IPS DF 6.9 (cell line): ENCODE measurements at places on chromosomes 1 and 21.

DNA sequence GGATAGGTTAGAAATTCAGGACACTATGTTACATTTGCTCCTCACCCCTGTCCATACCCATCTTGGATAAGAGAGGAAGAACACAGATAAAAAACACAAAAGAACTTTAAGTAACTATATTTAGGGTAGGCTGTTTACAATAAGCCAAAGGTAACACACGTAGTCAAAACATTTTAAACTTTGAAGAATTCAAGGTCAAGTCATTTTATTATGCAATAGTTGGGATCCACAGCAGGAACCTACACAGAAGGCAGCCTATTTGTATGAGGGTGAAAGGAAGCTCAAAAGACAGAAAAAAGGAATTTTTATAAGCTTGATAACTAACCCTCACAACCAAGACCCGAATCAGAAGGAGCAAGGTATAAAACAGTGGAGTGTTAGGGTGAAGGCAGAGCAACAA, 89.6 kb downstream of the ZSWIM5 start:
- no peak overlapping the region for H3K4me3 ChIP-seq
- DNase-seq, result no peak
- H3K36me3 ChIP-seq, result no peaks in the 10 kb centered on the region
- no peaks in the 10 kb centered on the region for H3K4me1 ChIP-seq

DNA sequence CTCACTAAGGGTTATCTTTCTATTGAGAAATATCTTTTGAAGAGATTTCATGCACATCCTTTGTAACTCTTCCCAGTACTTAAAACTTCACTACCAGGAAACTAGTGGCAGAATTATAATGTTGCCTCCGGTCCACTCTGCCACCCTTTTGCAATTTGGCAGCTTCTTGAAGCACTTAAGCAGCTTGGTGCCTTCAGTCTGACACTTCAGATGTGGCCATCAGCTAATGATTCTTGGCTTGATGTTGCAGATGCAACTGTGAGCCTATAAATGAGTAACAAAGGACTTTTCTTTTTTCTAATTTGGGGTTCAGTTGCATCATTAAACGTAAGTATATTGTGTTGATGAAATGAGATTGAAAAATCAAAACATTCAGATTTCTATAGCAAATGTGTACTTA, 187.5 kb upstream of the C21orf91 start:
- no peaks in the 10 kb centered on the region for H3K4me1 ChIP-seq
- no peaks in the 10 kb centered on the region for H3K36me3 ChIP-seq
- no peak overlapping the region for H3K27ac ChIP-seq

DNA sequence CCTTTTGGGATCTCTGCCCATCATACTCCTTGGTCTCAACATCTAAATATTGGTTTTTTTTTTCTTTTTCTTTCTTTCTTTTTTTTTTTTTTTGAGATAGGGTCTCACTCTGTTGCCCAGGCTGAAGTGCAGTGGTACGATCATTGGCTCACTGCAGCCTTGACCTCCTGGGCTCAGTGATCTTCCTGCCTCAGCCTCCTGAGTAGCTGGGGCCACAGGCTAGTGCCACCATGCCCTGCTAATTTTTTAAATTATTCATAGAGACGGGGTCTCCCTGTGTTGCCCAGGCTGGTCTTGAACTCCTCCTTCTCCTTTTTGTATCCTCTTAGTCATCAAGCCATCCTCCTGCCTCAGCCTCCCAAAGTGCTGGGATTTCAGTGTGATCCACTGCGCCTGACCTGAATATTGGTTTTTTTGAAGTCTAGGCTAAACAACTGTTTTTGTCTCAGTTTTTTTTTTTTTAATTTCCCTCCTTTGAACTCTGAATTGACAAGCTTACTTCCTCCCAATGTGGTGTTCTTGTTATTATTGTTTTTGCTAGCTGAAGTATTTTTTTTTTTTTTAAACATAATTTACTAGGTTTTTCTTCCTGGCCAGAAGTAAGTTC, 30.9 kb downstream of the MAPKAPK2 start:
- H3K27me3 ChIP-seq, result no peaks in the 10 kb centered on the region
- no peaks in the 10 kb centered on the region for H3K4me1 ChIP-seq
- H3K4me3 ChIP-seq, result no peak overlapping the region
- no peak for DNase-seq

DNA sequence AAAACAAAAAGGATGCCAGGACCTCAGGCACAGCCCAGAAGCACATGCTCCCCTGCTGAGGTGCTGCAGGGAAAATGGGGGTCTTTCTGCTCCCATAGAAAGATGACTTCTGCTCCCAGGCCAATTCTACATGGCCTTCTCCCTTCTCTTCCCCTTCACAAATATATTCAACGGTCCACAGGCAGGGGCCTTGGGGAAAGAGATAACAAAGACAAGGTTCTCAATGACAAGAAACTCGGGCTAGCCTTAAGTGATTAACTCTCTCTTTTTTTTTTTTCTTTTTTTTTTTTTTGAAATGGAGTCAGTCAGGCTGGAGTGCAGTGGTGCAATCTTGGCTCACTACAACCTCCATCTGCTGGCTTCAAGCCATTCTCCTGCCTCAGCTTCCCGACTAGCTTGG, 54.2 kb downstream of the H3-3A start:
- H3K27ac ChIP-seq, result no peak overlapping the region
- no peak overlapping the region for H3K4me3 ChIP-seq
- H3K4me1 ChIP-seq, result peaks cover 3% of the 10 kb centered on the region
- no peaks in the 10 kb centered on the region for H3K36me3 ChIP-seq
- DNase-seq, result no peak

DNA sequence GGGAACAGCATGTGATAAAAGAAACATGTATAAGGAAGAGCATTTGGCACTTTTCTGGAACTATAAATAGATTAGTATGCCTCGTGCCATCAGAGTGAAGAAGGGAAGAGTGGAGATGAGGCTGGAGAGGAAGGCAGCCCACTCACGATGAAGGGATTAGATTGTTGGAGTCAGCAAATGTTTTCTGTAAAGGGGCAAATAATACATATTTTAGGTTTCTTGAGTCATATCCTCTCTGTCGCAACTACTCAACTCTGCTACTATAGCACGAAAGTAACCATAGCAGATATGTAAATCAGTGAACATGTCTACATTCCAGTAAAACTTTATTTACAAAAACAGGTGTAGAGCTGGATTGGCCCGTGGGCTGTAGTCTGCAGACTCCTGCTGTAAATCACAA, 147.8 kb downstream of the TENT5C start:
- no peak for DNase-seq
- no peak overlapping the region for H3K4me3 ChIP-seq
- H3K27ac ChIP-seq, result no peak overlapping the region
- H3K4me1 ChIP-seq, result no peaks in the 10 kb centered on the region

- no peaks in the 10 kb centered on the region for H3K36me3 ChIP-seq
- no peaks in the 10 kb centered on the region for H3K27me3 ChIP-seq
- no peaks in the 10 kb centered on the region for H3K4me1 ChIP-seq
- H3K27ac ChIP-seq, result no peak overlapping the region
Measured at GRCh38 chr21:36757196-36757595, 58.3 kb downstream of the SIM2 start.

GRCh38 chr1:119372503-119373086, 4.0 kb downstream of the HAO2 start:
- peaks cover 1% of the 10 kb centered on the region; the same call in 1 of the 2 replicates for H3K4me1 ChIP-seq
- no peaks in the 10 kb centered on the region for H3K36me3 ChIP-seq
- H3K4me3 ChIP-seq, result no peak overlapping the region

GRCh38 chr1:203598752-203599151, 27.9 kb upstream of the ATP2B4 start:
- H3K27me3 ChIP-seq, result no peaks in the 10 kb centered on the region
- H3K27ac ChIP-seq, result no peak overlapping the region
- H3K36me3 ChIP-seq, result no peaks in the 10 kb centered on the region
- no peak overlapping the region for H3K4me3 ChIP-seq
- H3K4me1 ChIP-seq, result peaks cover 7% of the 10 kb centered on the region; the same call in 1 of the 2 replicates

- no peaks in the 10 kb centered on the region for H3K36me3 ChIP-seq
- DNase-seq, result no peak
- no peak overlapping the region for H3K4me3 ChIP-seq
- no peak overlapping the region for H3K27ac ChIP-seq
Measured at GRCh38 chr1:34070201-34070836, 94.7 kb downstream of the CSMD2 start.

- no peak overlapping the region for H3K4me3 ChIP-seq
- no peaks in the 10 kb centered on the region for H3K4me1 ChIP-seq
- no peaks in the 10 kb centered on the region for H3K27me3 ChIP-seq
- no peak for DNase-seq
- no peaks in the 10 kb centered on the region for H3K36me3 ChIP-seq
Measured at GRCh38 chr1:221793439-221794078, 51.7 kb upstream of the DUSP10 start.

DNA sequence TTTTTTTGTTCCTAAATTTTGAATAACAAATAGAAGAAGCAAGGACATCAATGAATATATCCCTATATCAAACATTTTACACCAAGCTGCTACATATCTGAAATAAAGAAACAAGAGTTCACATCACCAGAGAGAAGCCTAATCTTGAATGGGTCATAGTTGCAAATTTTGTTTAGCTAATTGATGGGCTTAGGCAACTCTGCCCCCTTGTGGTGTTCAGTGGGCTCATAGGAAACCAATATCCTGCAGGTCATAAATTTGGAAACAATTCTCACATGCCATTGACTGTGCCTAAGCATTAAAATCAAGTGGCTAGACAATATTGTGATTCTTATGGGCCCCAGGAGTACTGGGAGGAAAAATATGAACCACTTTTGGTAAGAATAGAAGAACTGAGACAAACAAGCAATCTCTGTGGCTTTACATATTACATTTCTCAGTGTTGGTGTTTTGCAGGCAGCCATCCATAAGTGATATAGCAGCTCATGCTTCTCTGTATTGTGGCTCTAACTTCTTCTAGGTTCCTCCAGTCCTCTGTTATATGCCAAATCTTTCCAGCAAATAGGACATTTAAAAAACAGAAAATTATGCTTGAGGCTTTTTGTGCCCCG, 1262.8 kb upstream of the PRMT6 start:
- no peaks in the 10 kb centered on the region for H3K36me3 ChIP-seq
- DNase-seq, result peak; percentile 25
- no peak overlapping the region for H3K4me3 ChIP-seq
- H3K4me1 ChIP-seq, result no peaks in the 10 kb centered on the region

GRCh38 chr1:2607641-2608091, 21.1 kb downstream of the PRXL2B start:
- H3K36me3 ChIP-seq, result no peaks in the 10 kb centered on the region; the same call in 1 of the 2 replicates
- H3K4me3 ChIP-seq, result no peak overlapping the region
- no peaks in the 10 kb centered on the region for H3K27me3 ChIP-seq
- H3K27ac ChIP-seq, result no peak overlapping the region
- H3K4me1 ChIP-seq, result no peaks in the 10 kb centered on the region

- no peak for DNase-seq
- no peaks in the 10 kb centered on the region for H3K4me1 ChIP-seq
- H3K36me3 ChIP-seq, result no peaks in the 10 kb centered on the region
- no peaks in the 10 kb centered on the region for H3K27me3 ChIP-seq
Measured at GRCh38 chr1:15704526-15705183, 20.5 kb downstream of the PLEKHM2 start.

DNA sequence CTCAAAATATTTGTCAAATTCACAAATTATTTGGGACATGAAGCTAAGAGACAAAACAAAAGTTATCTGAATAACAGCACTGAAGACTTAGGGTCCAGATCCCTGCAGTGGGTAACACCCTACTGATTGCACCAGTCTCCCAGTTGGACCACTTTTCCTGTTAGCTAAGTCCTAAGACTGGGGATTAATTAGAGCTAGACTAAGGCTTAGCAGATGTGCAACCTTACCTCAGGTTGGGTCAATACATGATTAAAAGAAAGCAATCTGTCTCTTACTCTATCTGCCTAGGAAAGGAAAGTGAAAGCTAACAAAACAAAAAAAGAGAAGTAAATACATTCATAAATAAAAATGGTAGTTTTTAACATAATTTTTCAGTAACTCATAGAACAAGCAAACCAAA, 737.2 kb upstream of the CHRM3 start:
- DNase-seq, result no peak
- no peak overlapping the region for H3K4me3 ChIP-seq

DNA sequence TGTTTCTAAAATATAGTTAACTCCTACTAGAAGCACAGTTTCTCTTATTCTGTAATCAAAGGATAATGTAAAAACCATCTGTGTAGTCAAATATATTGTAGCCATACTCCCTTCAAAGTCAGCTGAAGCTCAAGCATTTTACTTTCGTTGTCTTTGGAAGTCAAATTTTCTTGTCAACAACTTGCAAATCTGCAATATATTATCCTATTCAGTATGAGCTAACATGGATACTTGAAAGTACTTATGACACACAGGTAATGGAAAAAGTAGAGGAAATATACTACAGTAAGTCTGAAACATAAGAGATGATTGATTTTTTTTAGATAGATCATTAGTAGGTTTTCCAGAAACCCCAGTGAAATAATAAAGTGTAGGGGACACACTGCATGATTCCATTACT, 121.5 kb downstream of the COL24A1 start:
- DNase-seq, result no peak
- H3K4me3 ChIP-seq, result no peak overlapping the region
- no peaks in the 10 kb centered on the region for H3K27me3 ChIP-seq
- H3K27ac ChIP-seq, result no peak overlapping the region
- H3K36me3 ChIP-seq, result no peaks in the 10 kb centered on the region
- H3K4me1 ChIP-seq, result no peaks in the 10 kb centered on the region

DNA sequence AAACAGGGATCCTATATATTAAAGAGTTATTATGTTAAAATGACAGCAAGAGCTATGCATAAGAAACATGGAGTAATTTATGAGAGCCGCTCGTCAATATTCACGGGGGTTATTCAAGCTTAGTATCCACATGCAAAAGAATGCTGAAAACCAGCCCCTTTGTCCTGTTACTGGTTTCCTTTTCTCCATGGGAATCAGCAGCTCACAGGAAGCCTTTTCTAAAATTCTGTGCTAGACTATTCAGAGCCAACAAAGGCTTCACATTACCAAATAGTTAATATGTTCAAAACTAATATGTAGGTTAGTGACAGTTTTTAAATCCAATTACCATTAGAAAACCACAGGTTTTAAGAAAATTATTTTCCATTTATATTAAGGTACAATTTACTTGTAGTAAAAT, 225.6 kb upstream of the MAP1LC3C start:
- H3K27ac ChIP-seq, result no peak overlapping the region
- no peaks in the 10 kb centered on the region for H3K27me3 ChIP-seq
- no peak for DNase-seq
- H3K4me3 ChIP-seq, result no peak overlapping the region
- H3K36me3 ChIP-seq, result no peaks in the 10 kb centered on the region

GRCh38 chr21:42665026-42665425, 11.6 kb downstream of the PDE9A start:
- H3K36me3 ChIP-seq, result peaks cover 14% of the 10 kb centered on the region
- H3K27ac ChIP-seq, result no peak overlapping the region
- H3K4me3 ChIP-seq, result no peak overlapping the region
- DNase-seq, result no peak
- H3K4me1 ChIP-seq, result peaks cover 9% of the 10 kb centered on the region

- no peaks in the 10 kb centered on the region for H3K27me3 ChIP-seq
- no peaks in the 10 kb centered on the region for H3K4me1 ChIP-seq
Measured at GRCh38 chr1:96079581-96079980, 642.0 kb upstream of the PTBP2 start.
